ENCODE measurements at places on chromosomes 1 and 21.

GRCh38 chr1:17553975-17554700 is 14.6 kb downstream of the ARHGEF10L start:
- DNase-seq, result no peak

DNA sequence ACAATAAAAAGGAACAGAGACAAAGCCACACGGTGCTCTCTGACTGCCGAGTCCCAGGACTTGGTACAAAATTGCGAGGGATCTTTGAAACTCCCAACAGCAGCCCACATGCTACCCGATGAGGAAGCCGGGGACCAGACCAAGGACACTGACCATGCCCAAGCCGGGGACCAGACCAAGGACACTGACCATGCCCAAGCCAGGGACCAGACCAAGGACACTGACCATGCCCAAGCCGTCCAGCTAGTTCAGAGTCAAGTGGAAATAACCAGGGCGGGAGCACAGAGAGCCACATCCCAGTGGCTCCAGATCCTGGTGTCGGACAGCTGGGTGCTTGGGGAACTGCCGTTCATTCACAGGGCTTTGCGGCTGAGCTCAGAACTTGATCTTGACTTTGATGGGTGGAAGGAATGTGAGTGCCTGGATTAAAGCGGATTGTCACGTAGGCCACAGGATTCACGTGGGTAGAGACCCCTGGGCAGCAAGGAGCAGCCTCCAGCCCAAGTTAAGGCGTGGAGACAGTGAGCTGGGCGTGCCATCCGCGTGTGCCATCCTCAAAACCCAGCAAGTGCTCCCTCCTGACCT is 16.5 kb upstream of the TRAPPC10 start:
- DNase-seq, result no peak

- DNase-seq, result no peak
These were observed 765 bp downstream of the VAMP3 start for GRCh38 chr1:7771823-7772299.

DNA sequence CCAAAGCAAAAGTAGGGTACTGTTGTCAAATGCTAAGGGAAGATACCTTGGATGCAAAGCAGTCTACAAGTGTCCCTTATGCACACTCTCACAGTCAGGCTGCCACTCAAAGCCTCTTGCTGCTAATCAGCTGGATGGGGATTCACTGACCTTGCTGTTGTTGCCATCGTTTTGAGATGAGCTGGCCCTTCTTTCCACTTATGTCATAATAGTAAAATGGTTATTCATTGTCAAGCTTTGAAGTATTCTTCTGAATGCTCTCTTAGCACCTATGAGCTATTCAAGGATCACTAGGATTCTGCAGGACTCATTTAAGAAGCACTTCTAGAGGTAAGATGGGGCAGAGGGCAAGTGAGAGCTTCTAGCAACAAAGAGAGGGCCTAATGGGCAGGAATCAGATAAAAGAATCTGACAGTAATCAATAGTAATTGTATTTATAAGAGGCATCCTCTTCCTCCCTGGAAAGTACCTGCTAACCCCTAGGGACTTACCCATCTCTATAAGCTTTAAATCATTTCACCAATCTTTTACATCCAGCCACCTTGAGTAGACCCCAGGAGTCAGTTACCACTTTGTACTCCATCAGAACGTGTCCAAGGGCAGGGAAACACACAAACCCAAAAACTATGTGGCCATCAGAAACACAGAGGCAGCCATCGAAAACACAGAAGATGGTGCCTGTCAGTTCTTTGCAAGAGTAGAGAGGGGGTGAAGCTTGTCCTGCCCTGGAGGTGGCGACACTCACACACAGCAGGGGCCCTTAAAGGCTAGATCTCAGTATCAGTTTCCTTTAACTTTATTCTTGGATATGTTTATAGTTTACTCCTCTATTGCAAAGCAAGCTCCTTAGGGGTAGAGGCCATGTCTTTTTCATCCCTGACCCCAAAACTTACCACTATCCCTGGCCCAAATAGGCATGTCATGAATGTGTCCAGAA is 103.7 kb upstream of the NFIA start:
- no peak for DNase-seq

- DNase-seq, result no peak
These were observed 16.1 kb downstream of the DIPK1A start for GRCh38 chr1:92944901-92945747.

DNA sequence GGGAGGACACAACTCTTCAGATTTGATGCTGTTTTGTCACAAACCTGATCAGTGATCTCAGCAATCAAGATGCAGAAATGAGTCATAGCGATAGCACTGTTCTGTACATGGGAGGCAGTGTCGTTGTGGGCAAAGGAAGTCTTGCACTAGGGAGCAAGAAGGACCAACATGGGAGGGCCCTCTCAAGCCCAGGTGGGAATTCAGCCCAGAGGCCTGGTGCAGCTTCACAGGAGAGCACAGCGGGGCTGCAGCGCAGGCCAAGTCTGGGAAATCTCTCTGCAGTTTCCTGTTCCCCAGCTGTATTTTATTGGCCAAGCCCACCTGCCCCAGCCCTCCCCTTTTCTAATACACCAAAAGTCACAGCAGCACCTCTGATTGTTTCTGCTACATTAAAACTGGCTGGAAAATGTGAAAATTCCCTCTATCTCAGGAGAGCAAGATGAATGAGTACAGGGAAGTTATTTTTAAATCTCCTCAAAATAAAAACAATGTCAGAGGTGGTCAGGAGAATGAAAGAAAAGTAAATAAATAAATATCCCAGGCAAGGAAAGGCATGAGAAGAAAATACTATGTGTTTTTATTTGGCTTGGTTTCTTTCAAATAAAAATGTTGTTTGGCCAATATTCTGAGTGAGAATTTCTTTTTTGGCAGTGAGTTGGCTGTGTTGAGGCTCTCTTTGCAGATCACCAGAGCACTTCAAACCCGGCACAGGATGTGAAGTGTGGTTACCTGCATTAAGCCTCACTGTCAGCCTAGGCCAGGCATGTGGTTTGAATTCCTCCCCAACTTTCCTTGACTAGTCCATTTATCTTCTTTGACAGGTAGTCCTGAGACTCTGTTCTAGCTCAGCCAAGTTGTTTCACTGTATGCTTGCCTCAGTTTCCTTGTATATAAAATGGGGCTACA is 422.1 kb downstream of the PLPP3 start:
- no peak for DNase-seq

DNA sequence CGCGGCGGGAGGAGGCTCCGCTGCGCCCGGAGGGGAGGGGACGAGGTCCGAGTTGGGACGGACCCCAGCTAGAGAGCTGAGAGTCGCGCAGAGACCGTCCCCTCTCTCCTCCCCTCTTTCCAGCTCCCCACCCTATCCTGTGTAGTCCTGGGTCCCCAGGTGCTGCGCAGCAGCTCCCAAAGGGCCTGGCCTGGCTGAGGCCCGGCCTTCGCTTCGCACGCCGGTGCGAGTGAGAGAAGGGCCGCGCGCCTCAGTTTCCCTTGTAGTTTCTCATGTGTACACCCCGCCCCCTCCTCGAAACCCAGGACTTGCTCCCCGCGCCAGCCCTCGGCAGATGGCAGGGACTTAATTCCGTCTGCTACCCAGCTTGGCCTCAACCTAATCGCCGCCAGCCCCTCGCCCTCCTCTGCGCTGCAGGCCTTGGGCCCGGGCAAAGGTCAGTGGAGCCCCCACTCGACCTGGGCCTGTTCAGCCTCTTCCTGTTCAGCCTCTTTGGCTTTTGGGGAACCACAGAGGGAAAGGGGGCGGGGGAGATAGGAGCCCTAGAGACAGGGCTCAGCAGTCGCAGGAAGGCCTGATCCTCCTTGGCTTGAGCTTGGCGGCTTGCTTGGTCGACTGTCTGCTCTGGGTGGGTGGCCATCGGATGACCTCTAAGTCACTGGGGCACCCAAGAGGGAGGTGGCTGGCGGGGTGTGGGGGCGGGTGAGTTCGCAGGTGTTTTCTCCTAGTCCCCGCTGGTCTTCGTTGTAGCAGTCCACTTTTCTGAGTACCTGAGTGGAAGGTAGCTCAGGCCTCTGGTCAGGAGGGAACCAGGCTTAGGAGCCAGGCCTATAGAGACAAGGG is 1.0 kb downstream of the ZNF687 start:
- no peak for DNase-seq

GRCh38 chr1:209547626-209548025 is 35.9 kb upstream of the CAMK1G start:
- no peak for DNase-seq

- DNase-seq, result no peak
These were observed 47.1 kb downstream of the DYRK1A start for GRCh38 chr21:37413553-37414291.

GRCh38 chr1:185292237-185292636 is 24.8 kb downstream of the IVNS1ABP start:
- DNase-seq, result no peak

GRCh38 chr1:89907727-89908212 is 86.9 kb downstream of the LRRC8D start:
- no peak for DNase-seq

- DNase-seq, result peak; percentile 71
These were observed 586.4 kb downstream of the DPYD start for GRCh38 chr1:97334454-97334853.

- DNase-seq, result no peak
These were observed 120.6 kb upstream of the IFFO2 start for GRCh38 chr1:19076841-19077616.
